ENCODE measurements at places on chromosomes 3 and 15. TPM values are rescaled to one million over a fixed set of nuclear protein-coding genes. Genes with fewer than 3 reads are reported as not detected.

Gene MYZAP
- 41.3 TPM for total RNA-seq

Gene GABRR3
- total RNA-seq: not detected

Gene ALS2CL
- 59.7 TPM for total RNA-seq

DNA sequence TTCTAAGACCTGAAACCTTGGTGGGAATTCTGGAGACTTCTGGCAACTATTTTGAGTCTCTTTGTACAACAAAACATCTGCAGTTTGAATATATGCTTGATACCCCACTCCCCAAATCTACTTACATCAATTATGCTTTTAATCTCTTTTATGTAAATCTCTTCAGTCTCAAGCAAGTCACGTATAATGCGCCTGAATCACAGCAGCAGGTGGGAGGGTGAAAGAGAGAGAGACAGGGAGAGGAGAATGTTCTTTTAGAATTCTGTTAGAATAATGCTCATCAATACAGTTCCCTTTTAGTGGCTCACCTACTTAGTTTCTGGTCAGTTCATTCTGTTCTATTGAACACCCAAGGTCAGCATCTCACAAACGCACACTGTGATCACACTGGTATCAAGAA, 22.2 kb upstream of the B3GNT5 start:
- no peaks in the 10 kb centered on the region for H3K36me3 ChIP-seq
- no peak overlapping the region for H3K27ac ChIP-seq
- no peak overlapping the region for H3K4me3 ChIP-seq

Gene CNTN4
- 10.4 TPM for total RNA-seq

Gene CAMKV
- total RNA-seq: not detected

GRCh38 chr3:73624821-73625665, at the start of gene PDZRN3:
Gene PDZRN3 (minus strand): TSS chr3:73624941.
- peaks cover 27% of the 10 kb centered on the region for H3K27me3 ChIP-seq
- H3K4me3 ChIP-seq: peak within 1 kb of the TSS; percentile 58
- peak; percentile 55 for DNase-seq
- H3K27ac ChIP-seq: peak within 1 kb of the TSS; percentile 78
- no peaks in the 10 kb centered on the region for H3K36me3 ChIP-seq

GRCh38 chr3:66302288-66302687, 81.5 kb downstream of the SLC25A26 start:
- peaks cover 10% of the 10 kb centered on the region for H3K4me1 ChIP-seq
- no peaks in the 10 kb centered on the region for H3K27me3 ChIP-seq
- H3K4me3 ChIP-seq: no peak overlapping the region
- peak overlapping the region; percentile 42 for H3K27ac ChIP-seq
- H3K36me3 ChIP-seq: no peaks in the 10 kb centered on the region
- no peak for DNase-seq

Gene ZBTB20
- total RNA-seq: 66.4 TPM

GRCh38 chr15:65912235-65912634, 42.9 kb downstream of the RAB11A start:
- no peak overlapping the region for H3K4me3 ChIP-seq
- DNase-seq: no peak
- H3K27me3 ChIP-seq: no peaks in the 10 kb centered on the region
- H3K27ac ChIP-seq: no peak overlapping the region

DNA sequence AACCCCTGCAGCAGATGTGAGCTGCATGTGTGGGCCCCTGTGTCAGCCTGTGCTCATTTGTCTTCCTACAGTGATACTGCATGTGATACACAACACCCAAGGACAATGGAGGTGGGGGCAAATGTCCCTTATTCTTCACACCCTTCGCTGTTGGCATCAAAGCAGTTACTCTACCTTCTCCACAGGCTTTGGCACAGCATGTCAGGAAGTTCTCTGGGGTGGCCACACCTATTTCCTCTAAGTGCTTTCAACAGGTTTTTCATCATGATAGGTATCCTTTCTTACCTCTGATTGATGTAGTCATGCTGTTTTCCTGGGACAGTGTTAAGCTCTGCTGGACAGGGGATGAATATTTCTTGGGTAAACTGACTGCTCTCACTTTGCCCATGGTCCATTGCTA, 29.5 kb downstream of the ZNF662 start:
- no peaks in the 10 kb centered on the region for H3K4me1 ChIP-seq
- no peak overlapping the region for H3K4me3 ChIP-seq
- DNase-seq: no peak
- no peak overlapping the region for H3K27ac ChIP-seq
- H3K36me3 ChIP-seq: no peaks in the 10 kb centered on the region
- H3K27me3 ChIP-seq: no peaks in the 10 kb centered on the region

- H3K27ac ChIP-seq: peak overlapping the region; percentile 99
- H3K4me1 ChIP-seq: peaks cover 38% of the 10 kb centered on the region
- peak overlapping the region; percentile 84 for H3K4me3 ChIP-seq
Measured at GRCh38 chr3:47782446-47783308, 984 bp upstream of the SMARCC1 start.
